ENCODE measurements at places on chromosomes 2 and 18.

DNA sequence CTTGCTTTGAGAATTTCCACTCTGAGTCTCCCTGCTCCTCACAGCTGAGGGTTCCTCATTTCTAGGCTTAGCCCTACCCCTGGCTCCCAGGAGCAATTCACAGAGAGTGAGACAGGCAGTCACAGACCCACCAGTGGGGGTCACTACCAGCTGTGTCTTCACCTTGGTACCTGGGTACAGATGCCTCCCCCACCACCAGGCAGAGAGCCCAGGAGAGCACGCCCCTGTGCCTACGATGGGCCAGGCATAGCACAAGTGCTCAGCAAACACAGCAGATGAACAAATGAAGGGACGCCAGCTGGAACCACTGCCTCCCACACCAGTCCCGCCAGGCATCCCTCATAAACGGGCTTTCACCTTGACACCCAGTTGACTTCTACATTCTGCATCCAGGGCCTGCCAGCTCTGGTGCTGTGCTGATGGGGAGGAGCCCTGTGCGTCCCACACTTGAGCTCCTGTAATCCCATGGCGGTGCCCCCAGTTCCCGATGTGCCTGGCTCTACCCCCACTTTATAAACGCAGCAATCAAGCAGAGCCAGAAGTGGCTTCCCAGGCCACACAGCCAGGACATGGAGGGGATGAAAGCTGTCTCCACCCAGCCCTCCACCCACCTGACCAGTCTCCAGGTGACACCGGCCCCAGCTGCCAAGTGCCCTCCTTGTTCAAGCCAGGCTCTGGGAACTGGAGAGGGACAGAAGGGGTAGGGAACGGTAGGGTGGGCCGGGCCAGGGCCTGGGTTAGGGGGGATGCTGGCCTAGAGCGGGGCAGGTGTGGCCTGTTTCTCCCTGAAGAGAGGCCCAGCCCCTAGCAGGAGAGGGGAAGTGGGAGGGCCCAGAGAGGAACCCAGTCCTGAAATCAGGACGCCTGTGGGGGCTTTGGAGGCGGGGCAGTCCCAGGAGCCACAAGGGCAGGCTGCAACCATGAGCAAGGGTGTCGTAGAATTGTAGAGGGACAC, 42.5 kb downstream of the SCTR start:
- no peak for DNase-seq

- no peak for DNase-seq
These were observed 126.8 kb downstream of the ZNF521 start for GRCh38 chr18:25225151-25225550.

- DNase-seq: no peak
These were observed 19.1 kb downstream of the FAM117B start for GRCh38 chr2:202653890-202654289.

DNA sequence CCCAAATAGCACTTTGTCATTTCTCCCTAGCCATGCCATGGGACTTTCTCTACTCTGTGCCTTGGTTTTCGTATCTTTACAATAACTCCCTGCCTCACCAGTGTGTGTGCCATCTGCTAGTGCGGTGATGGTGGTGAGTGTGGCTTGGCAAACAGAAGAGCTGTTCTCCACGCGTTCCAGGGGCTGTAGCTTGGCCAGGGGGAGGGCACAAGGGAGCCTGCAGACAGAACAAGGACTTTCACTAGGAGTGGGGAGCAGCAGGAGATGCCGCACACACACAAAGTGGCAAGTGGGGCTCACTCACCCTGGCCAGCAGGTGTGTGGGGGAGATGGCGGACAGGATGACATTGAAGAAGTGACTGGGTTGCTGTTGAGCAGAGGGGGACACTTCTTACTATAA, 196.9 kb downstream of the HAUS1 start:
- no peak for DNase-seq

GRCh38 chr2:119068154-119068725, 90.3 kb downstream of the C1QL2 start:
- DNase-seq: no peak

GRCh38 chr2:24421668-24422067, 61.3 kb upstream of the ITSN2 start:
- peak; percentile 15 for DNase-seq

- no peak for DNase-seq
These were observed at the start of gene AQP4 for GRCh38 chr18:26865557-26865956. Gene AQP4, minus strand, starts transcription at chr18:26865707. Its CDS starts 18 bp downstream, at chr18:26865689.
